ENCODE measurements at places on chromosomes 6 and 20. TPM values are rescaled to one million over a fixed set of nuclear protein-coding genes. Genes with fewer than 3 reads are reported as not detected.

The SLC22A7 gene
- polyA plus RNA-seq = not detected

The MYB gene
- 1.0 TPM for polyA plus RNA-seq

The ELOVL4 gene
- polyA plus RNA-seq = 1.6 TPM

The DAAM2 gene
- 9.8 TPM for polyA plus RNA-seq

The SLA2 gene
- 1.1 TPM for polyA plus RNA-seq

The BMP7 gene
- polyA plus RNA-seq = 0.07 TPM

The LINC00237 gene
- polyA plus RNA-seq = not detected

The C6orf118 gene
- not detected for polyA plus RNA-seq

The SAMD5 gene
- polyA plus RNA-seq = 1.9 TPM

The HTR1B gene
- polyA plus RNA-seq = 0.33 TPM

The AHI1 gene
- 7.1 TPM for polyA plus RNA-seq

The CEBPB gene
- polyA plus RNA-seq = 15.7 TPM

The LPA gene
- polyA plus RNA-seq = 0.01 TPM

The TINAG gene
- polyA plus RNA-seq = not detected

The LHFPL5 gene
- polyA plus RNA-seq = not detected

The TNFAIP3 gene
- polyA plus RNA-seq = 35.4 TPM

The PARD6B gene
- 0.91 TPM for polyA plus RNA-seq

The TSHZ2 gene
- polyA plus RNA-seq = 23.8 TPM

The ARFGAP1 gene
- polyA plus RNA-seq = 59.5 TPM

The TGM3 gene
- 0.20 TPM for polyA plus RNA-seq

The OR2J3 gene
- not detected for polyA plus RNA-seq

The PRL gene
- polyA plus RNA-seq = 0.08 TPM

The SERINC3 gene
- polyA plus RNA-seq = 171 TPM

The CYP24A1 gene
- not detected for polyA plus RNA-seq

The FOXC1 gene
- 6.5 TPM for polyA plus RNA-seq

The BHLHE23 gene
- not detected for polyA plus RNA-seq

The TNFRSF6B gene
- not detected for polyA plus RNA-seq

The ANGPT4 gene
- 3.7 TPM for polyA plus RNA-seq

The MUCL3 gene
- polyA plus RNA-seq = not detected

The LAMA5 gene
- polyA plus RNA-seq = 4.7 TPM

All from ovary (tissue), 10 donors.